Activated T-cell treated with anti-CD3 and anti-CD28 coated beads, Interleukin-2, amount 50 U/mL, for 72 hours (primary cell): ENCODE measurements at places on chromosomes 2 and 18.
A peak's percentile ranks its signal among the peaks of the same experiment; 100 is the strongest.

GRCh38 chr2:21025690-21026478, 18.0 kb downstream of the APOB start:
- DNase-seq = no peak

DNA sequence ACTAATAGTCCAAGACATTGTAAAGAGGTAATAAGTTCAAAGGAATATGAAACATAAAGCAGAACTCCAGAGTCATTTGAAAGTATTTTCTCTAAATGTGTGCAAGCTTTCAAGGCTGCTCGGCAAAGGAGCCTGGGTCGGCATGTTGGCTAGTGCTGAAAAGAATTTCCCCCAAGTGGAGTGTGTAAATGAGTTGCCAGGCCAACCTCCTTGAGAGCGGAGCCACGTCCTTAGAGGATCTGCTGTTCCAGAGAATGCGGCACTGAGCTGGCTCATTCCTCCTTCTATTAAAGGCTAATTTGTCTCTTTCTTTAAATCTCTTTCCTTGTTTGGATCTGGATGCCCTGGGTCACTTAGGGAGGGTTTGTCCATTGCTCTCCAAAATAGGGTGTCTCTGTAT, 127.5 kb downstream of the RDH14 start:
- DNase-seq = no peak

DNA sequence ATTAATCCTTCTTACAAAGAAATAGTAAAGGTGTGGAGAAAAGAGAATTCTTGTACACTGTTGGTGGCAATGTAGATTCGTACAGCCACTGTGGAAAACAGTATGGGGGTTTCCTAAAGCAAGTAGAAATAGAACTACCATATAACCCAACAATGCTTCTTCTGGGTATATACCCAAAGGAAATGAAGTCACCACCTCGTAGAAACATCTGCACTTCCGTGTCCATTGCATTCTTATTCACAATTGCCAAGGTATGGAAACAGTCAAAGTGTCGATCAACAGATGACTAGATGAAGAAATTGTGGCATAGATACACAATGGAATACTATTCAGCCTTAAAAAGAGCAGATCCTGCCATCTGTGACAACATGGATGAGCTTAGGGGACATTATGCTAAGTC, 93.4 kb upstream of the TGIF1 start:
- no peak for DNase-seq

GRCh38 chr2:163990541-163990940, 254.7 kb upstream of the FIGN start:
- DNase-seq = no peak

- DNase-seq = no peak
Measured at GRCh38 chr2:225763711-225764110, 364.2 kb downstream of the NYAP2 start.

DNA sequence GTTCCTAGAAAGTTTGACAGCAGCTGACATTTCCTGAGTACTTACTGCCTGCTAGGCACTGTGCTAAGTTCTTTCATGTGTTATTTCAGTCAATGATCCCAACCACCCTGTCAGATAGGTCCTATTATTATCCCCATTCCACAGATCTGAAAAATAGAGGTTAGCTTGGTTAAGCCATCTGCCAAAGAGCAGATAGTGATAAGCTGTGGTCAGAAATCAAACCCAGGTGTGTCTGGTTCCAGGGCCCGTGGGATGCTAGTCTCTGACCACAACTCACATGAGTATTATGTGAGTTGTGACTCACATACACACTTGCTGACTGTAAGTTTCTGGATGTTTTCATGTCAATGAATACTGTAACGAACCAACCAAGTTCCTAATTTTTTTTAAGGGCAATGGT, 132.0 kb upstream of the APCDD1 start:
- DNase-seq = no peak

DNA sequence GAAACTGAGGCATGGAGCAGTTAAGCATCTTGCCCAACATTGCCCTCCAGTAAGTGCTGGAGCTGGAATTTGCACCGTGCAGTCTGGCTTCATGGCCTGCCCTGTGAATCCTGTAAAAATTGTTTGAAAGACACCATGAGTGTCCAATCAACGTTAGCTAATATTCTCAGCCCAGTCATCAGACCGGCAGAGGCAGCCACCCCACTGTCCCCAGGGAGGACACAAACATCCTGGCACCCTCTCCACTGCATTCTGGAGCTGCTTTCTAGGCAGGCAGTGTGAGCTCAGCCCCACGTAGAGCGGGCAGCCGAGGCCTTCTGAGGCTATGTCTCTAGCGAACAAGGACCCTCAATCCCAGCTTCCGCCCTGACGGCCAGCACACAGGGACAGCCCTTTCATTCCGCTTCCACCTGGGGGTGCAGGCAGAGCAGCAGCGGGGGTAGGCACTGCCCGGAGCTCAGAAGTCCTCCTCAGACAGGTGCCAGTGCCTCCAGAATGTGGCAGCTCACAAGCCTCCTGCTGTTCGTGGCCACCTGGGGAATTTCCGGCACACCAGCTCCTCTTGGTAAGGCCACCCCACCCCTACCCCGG, 1.3 kb downstream of the PROC start:
- no peak for DNase-seq

DNA sequence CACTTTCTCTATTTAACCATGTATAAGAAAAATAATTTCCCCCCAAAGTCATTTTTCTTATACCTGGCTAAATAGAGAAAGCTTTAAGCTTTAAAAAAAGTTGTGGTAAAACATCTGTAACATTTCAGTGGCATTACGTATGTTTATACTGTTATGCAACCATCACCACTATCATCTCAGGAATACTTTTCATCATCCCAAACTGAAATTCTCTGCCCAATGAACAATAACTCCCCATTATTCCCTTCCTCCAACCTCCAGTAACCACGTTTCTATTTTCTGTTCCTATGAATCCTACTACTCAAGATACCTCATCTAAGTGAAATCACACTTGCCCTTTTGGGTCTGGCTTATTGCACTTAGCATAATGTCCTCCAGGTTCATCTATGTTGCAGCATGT, 1.7 kb upstream of the SLC3A1 start:
- no peak for DNase-seq

GRCh38 chr2:151973013-151973900, 125.6 kb downstream of the CACNB4 start:
- no peak for DNase-seq

DNA sequence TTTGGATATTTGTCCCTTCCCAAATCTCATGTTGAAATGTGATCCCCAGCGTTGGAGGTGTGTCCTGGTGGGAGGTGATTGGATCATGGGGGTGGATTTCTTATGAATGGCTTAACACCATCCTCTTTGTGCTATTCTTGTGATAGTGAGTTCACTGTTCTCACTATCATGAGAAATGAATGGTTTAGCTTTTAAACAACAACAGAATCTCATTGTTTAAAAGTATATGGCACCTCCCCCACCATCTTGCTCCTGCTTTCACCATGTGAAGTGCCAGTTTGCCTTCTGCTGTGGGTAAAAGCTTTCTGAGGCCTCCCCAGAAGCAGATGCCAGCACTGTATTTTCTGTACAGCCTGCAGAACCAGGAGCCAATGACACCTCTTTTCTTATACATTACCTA, 38.1 kb downstream of the KIAA1328 start:
- DNase-seq = no peak

- no peak for DNase-seq
Measured at GRCh38 chr2:81523344-81523743, 1218.8 kb upstream of the LRRTM1 start.

- no peak for DNase-seq
Measured at GRCh38 chr18:78618726-78619125, 360.9 kb upstream of the SALL3 start.

DNA sequence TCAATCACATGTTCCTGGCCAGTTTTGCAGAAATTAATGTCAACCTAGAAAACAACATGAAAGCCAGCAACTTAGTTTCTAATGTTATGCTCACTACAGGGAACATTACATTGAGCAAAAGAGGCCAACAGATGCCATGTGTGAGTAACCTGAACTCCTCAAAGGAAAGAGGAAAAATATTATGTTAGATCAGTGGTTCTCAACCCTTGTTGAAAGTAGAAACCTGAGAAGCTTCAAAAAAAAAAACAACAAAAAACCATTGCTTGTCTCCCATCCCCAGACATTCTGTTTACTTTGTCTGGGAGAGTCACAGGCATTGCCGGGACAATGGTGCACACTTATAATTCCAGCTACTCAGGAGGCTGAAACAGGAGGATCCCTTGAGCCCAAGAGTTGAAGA, 57.7 kb downstream of the METTL4 start:
- no peak for DNase-seq

GRCh38 chr2:149224543-149224942, 105.8 kb upstream of the LYPD6 start:
- DNase-seq = no peak

GRCh38 chr18:45171679-45172191, 443.5 kb upstream of the SLC14A2 start:
- DNase-seq = no peak

DNA sequence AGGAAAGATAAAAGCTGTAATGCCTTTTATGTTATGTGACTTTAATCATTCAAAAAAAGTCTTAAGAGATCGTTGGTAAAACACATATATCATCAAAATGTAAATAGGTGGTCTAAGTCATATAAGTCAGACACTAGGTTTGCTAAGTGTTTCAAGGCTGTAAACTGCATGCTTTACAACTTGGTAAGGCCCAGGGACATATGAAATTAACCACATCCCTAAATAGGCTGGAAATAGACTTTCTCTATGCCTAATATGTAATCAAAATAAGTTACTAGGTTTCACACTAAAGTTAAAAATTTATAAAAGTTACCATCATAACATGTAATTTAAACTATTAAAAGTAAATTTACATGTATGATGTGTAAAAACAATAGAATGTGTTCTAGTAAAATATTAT, 946.3 kb upstream of the LRATD1 start:
- DNase-seq = no peak

GRCh38 chr2:120441744-120442471, 96.0 kb downstream of the INHBB start:
- DNase-seq = no peak

- DNase-seq = no peak
Measured at GRCh38 chr2:237629739-237630138, 2.4 kb downstream of the LRRFIP1 start.

DNA sequence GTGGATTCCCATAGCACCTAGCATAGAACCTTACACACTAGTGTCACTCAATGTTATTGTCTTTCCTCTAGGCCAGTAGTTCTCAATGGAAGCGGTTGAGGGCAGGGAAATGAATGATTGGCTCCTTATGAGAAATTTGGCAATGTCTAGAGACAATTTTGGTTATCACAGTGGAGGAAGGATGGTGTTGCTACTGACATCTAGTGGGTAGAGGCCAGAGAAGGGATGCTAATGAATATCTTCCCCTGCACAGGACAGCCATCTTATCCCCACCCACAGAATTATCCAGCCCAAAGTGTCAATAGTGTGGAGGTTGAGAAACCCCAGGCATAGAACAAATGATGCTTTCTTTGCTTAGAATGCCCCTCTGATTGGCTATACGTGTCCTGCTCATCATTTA, 15.8 kb downstream of the C18orf63 start:
- no peak for DNase-seq

DNA sequence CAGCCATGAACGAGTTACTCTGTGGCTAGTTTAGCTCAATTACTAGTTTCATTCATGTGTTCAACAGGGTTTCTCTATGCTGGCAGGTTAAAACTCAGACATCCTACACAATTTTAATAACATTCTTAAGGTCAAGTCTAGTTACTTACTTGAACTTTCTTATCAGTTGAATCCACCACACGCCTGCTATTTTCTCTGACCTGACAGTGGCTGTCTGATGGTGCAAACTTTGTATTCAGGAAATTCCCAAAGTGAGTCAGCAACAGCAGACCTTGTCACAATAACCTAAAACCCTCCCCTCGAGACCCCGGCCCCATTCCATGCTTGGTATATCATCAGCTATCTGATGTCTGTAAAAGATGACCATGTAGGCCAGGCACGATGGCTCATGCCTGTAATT, 20.8 kb upstream of the CIDEA start:
- no peak for DNase-seq

DNA sequence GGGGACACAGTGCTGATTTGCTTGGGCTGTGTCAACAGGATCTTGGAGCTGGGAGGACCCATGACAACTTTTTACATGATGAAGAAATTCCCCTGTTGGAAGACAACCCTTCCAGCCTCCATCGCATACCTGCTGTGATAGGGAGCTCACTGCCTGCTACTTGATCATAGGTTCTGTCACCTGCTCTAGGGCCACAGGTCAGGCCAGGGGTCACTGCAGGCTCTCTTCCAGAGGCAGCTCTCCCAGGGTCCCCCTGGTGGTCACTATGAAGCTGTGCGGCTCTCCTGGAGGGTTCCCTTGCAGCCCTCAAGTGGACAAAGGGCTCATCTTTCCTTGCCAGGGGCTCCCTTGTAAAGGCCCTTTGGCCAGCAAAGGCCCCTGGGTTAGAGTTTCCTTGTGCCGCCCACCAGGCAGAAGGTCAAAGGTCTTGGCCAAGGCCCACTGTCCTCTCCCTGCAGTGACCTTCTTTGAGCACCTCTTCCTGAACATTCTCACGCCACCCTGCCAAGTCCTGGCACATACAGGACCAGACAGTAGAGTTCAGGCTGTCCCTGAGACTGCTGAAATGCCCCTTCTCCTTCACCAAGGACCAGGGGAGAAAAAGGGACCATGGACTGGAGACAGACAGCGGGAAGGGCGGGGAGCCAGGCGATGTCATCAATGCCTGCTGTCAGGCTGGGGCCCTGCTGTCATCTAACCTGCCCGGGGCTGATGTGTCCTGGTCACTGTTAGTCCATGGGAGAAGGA, 345.1 kb downstream of the DYSF start:
- peak; percentile 33 for DNase-seq

DNA sequence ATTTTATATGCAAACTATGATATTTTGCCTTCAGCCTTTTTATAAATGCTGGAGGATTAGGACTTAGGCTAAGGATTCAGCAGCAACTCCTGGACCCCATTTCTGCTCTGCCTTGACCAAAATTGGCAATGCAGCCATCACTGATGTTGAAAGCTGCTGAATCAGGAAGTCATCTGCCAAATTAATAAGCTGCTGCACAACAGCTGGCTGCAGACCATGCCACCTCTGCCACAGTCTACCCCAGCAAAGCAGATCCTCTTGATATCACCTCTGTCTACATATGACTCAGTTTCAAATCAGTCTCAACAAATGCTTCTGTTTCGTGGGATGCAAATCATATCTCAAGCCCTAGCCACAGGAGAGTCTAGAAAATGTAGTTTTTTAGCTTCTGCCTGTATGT, 7.1 kb upstream of the SOS1 start:
- DNase-seq = peak; percentile 78

DNA sequence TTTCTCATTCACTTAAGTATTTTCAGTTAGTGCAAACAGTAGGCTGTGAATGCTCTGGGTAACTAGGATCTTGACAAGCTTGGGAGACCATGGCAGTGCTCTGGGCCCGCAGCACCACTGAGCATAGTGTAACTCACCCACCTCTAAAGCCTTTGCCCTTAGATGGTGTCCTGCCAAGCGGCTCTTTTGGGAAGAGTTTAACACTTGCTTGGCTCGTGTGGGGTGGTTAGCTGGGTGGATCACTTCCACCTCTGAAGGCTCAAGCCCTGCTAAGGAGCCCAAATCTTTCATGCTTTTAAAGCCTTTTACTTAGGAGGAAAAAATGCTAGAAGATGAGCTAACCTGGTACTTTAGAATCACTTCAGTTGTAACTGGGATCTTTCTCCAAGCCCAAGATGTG, 33.9 kb downstream of the PTPN18 start:
- DNase-seq = no peak

- no peak for DNase-seq
Measured at GRCh38 chr2:215607766-215608165, 171.9 kb upstream of the FN1 start.

- no peak for DNase-seq
Measured at GRCh38 chr2:173086518-173087213, 11.0 kb downstream of the MAP3K20 start.

- DNase-seq = no peak
Measured at GRCh38 chr2:226733927-226734564, 65.6 kb downstream of the IRS1 start.

GRCh38 chr2:88638123-88638650, 10.9 kb upstream of the EIF2AK3 start:
- no peak for DNase-seq
